ENCODE measurements at places on chromosomes 16 and 17.

- no peak for DNase-seq
Measured at GRCh38 chr16:71264299-71264698, 24.9 kb downstream of the CMTR2 start.

DNA sequence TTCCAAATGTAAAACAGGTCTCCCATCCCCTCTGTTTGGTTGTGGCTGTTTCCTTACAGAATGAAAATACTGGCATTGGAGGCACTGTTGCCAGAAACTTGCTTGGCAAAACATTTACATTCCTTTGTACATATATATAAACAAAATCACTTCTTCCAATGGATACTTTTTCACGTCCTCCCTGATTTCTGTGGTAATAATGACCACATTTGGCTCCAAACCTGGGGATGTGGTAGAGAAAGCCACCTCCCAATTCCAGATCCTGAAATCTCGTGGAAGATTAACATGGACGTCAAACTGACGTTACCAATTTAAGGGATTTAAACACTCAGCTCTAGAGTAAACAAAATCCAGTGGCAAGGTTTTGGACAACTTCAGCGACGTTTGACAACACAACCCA, 370.8 kb upstream of the ZFHX3 start:
- no peak for DNase-seq

DNA sequence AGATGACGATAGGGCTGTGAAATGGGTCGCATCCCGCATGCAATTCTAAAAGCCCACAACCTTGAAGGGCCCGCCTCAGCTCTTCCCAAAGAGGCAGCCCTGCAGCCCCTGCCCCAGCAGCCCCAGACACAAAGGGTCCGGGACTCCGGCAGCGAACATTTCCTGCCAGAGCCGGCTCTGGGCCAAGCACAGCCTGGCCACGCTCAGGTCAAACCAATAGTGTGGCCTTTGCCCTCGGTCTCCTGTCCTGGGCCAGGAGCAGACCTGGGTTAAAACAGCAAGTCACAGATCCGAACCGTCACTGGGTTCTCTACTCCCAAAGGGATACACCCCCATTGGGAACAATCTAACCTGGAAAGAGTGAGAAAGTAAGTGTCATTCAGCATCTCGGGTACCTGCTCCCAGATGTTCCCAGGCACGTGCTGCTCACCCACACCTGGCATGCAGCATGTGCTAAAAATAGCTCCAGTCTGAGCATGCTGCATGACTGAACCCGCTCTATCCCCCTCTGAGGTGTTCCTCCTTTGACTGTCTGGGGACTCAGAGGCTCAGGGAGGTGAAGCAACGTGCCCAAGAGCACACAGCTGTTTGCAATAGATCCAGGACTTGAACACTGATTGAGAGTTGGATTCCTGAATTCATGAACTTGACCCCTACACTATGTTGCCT, 22.2 kb upstream of the ATP2A3 start:
- DNase-seq, result no peak

GRCh38 chr16:17520561-17520960, 49.8 kb upstream of the XYLT1 start:
- no peak for DNase-seq

DNA sequence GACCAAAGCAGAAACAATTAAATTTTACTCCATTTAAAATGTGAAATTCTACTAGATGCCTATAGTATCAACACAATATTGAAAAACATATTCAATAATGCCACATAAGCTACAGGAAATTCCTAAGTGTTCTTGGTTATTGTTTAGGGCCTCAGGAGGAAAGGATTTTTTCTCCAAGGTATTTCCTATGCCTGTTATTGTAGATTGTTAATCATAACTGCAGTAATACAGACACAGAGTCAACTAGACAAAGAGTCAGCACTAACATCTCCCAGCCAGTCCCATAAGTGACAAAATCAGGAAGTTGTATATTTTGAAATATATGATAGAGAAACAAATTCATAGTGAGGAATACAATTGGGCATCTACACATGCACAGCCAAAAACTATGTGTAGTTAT, 782.7 kb upstream of the KIF2B start:
- no peak for DNase-seq
